ENCODE measurements at places on chromosomes 2 and 18.

DNA sequence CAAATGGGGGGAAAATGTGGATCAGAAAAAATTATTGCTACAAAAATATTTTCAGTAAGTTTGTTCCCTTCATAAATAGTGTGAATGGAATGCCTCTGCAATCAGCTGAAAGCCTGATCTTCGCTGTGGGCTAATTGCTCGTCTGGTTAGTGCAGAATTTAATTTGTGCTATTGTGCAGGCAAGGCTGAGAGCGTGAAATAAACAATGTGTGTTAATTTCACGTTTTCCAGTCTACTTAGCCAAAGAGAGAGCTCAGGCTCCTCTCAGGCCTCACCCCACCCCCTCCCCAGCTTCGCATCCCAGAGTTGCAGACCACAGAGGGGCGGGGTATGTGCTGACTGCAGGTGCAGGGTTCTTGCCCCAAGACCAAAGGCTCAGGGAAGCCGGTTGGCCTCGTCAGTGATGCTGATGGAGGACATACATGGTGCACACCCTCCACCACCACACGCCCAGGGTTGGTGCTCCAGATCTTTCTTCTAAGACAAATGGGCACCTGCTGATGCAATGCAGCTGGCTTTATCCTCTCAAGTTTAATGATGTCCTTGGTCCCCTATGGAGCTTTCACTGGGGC, 302.6 kb upstream of the SLC14A2 start:
- DNase-seq, result no peak

GRCh38 chr2:219459460-219460311, 25.0 kb downstream of the SPEG start:
- no peak for DNase-seq

DNA sequence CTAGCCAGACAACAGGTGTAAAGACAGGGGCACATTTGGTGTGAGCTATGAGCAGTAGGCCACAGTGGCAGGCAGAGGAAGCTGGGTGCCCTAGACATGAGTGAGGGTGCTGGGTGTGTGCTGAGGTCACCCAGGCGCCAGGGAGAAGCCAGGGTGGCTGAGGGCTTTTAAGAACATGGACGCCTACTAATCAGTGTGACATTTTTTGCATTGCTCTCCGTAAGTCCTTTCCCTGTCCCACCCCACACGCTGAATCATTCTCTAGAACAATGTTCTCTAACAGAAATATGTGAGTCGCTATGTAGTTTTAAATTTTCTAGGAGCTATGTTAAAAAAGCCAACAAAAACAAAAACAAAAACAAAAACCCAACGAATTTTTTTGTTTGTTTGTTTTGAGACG, 204.5 kb upstream of the REV1 start:
- DNase-seq, result no peak

DNA sequence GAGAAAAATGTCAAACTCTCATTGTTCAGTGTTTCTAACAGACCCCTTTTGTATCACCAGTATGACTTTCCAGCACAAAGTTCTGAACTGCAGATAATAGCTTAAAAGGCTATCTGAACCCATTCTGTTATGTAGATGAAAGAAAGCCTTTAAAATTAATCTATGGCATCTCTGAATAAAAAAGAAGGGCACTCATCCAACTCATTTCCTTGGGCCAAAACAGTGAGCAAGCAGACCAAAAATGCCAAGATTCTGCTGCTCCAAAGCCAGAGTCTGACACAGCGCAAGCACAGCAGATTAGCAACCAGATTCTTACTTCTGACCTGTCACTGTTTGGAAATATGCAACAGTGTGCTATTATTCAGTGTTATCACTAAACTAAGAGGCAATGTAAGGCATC, 22.6 kb upstream of the ITGA6 start:
- no peak for DNase-seq

- no peak for DNase-seq
These were observed 16.0 kb downstream of the FAM178B start for GRCh38 chr2:96970248-96970875.

- no peak for DNase-seq
These were observed 18.5 kb upstream of the IL36G start for GRCh38 chr2:112959109-112959812.

- no peak for DNase-seq
These were observed 268.5 kb upstream of the LRATD1 start for GRCh38 chr2:14363976-14364375.

DNA sequence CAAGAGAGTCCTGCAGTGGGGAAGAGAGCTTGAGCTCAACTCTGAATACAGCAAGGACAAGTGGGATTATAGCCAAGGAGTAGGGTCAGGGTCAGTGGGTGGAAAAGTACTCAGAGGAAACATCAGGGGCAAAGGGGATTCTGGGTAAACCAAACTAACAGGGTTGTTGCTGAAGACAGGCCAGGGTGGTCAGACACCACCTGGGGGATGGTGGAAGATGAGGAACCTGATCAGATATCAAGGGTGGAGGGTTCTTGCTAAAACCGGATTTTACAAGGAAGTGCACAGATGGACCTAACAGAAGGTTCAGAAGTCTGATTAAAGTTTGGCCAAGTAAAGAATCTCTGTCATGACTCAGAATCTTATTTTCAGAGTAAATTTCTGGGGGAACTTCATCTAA, 16.5 kb downstream of the OSBPL1A start:
- DNase-seq, result no peak

DNA sequence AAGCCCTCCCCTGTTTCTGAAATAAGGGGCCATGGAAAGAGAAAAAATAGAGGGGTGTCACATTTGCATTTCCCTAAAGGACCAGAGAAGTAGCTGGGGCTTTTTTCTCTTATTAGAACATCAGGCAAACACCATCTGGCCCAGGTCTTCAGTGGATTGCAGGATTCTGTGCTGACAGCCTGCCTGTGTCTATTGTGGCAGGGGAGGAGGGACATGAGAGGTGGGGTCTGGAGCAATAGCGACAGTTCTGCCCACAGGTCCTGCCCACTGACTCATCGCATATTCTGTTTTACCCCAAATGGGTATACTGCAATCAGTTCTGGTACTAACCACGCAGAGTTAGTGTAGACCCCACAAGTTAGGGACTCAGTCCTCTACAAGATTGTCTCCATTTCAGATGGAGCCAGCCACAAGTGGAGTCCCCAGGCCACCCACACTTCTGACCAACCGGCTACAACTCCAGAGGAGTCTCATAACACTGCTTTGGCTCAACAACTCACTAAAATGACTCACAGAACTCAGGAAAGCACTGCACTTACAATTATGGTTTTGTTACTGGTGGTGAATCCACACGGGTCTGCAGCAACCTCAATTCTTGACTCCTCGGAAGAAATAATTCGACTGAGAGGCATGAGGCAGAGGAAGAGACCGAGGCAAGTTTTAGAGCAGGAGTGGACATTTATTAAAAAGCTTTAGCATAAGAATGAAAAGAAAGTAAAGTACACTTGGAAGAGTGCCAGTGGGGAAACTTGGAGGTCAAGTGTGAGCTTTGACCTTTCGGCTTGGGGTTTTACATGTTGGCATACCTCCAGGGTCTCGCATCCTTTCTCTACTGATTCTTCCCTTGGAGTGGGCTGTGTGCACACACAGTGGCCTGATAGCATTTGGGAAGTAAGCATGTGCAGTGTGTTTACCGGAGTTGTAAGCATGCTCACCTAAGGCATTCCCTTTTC, 146.4 kb upstream of the SPATS2L start:
- no peak for DNase-seq

GRCh38 chr18:35634323-35634722, 52.8 kb downstream of the GALNT1 start:
- no peak for DNase-seq

DNA sequence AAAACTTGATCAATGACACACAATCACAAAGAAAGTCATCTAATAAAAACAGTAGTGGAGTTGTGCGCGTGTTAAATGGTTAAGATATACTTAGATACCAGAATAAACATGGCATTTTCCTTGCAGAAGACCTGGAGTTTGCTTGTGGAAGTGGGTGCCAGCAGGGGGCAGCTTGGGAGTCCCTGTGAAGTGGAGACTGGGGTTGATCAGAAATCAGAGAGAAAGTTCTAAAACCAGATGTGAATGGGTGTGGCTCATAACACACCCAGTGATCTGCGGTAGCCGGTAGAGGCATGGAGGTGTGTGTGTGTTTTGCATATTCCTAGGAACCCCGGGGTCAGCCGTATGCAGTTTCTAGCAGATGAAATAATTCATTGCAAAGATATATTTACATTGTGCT, 300.1 kb upstream of the TRIB2 start:
- no peak for DNase-seq

- no peak for DNase-seq
These were observed 38.1 kb downstream of the KCNS3 start for GRCh38 chr2:17916584-17916983.

DNA sequence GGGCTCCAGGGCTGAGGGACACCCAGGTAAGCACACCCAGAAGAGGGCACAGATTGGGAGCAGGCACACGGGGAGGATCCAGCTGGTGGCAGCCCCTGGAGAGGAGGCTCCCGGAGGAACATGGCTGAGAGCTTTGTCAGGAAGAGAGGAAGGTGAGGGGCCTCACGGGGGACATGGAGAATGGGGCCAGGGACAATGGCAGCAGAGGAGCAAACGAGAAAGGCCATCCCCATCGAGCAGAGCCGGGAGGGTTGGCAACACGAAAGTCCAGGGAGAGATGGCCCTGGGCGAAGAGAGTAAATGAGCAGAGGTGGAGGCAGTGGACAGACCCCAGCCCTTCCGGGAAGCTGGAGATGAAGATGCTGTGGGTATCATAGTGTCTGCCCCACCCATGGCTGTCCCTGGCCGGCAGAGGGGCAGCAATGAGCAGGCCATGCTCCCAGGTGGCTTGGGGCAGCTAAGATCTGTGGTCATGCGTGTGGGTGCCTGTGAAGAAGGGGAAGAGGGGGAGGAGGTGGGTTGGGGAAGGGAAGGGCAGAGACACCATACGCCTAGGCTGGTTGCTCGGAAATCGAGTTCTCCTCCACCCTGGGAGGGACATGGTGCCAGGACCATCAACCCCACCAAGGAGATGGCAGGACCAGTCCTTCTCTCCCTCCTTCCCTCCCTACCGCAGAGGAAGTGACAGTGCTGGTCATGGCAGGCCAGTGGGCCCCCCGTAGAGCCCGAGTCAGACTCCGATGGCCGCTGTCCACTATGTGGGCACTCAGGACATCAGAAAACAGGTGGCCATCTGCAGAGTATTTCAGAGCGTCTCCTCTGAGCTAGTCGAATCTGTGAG, 191.7 kb downstream of the NDUFA10 start:
- DNase-seq, result no peak

DNA sequence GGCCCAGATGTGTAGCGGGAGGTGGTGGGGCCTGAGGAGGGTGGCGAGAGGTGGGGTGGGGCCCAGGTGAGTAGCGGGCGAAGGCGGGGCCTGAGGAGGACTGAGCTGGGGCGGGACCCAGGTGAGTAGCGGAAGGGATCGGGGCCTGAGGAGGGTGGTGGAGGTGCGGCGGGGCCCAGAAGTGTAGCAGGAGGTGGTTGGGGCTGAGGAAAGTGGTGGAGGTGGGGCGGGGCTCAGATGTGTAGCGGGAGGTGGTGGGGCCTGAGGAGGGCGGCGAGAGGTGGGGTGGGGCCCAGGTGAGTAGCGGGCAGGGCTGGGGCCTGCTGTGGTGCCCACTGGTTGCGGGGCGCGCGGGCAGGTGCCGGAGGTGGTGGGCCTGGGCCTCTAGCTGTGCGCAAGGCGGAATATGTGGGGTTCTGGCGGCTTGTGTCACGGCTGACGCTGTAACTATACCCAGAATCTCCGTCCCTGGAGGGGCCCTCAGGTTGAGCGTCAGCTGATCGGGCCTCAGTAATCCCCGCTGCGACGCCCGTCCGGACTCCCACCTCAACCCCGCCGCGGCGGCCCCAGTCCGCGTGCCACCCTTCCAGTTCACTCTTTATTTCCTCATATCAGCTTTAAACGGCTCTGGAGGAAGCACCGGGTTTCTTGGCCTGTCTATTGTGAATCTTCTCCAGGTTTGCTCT, 866 bp upstream of the SF3B6 start:
- DNase-seq, result no peak

DNA sequence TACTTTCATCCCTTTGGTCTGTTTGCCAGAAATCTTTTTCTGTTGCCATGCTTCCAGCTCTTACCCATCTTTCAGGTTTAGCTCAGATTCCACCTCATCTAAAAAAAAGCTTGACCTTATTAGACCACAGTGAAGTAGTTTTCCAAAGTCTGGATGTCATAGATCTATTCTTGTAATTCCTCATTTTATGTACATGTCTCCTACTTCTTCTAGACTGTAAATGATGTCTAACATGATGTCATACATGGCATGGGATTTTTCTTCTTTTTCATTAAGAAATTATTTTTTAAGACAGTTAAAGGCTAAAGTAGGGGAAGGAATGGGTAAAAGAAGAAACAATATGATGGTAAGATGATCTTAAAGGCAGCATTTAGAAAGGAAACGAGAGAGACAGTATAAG, 11.3 kb downstream of the GLS start:
- no peak for DNase-seq

DNA sequence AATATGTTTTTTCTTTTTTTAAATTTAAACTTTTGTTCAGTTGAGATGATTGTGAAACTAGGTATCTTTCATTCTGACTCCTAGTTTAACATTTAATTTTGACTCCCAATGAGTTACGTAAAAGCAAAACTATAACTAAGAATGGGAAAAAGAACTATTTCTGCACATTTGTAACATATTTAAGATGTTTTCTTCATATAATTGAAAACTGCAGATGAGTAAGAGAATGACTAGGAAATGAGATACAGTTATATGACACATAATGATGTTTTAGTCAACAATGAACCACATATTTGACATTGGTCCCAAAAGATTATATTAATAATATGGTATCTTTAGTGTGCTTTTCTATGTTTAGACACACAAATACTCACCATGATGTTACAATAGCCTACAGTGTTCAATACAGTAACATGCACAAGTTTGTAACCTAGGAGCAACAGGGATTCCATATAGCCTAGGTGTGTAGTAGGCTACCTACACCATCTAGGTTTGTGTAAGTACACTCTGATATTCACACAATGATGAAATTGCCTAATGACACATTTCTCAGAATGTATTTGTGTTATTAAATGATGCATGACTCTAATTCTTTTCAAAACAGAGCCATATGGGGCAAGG, 12.6 kb downstream of the ERMN start:
- DNase-seq, result no peak

DNA sequence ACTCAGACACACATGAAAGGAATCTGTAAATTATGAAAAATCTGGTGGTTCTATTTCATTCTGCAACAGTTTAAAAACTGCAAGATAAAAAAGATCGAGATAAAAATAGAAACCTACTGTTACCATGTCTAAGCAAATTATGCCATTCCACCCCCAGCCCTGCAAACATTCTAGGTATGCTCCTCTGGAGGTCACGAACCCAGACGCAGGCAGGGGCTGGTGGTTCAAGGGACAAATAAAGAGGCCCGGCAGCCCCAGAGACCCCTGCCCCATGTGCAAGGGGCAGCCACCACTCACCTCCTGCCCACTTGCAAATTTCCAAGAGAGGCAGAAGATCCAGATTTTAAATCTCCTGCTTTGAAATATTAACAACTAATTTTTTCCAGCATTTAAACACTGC, 210.5 kb downstream of the ANAPC1 start:
- no peak for DNase-seq

All from glomerular endothelial cell (primary cell).